ENCODE measurements at places on chromosomes 7 and 10.

- DNase-seq: no peak
Observed at GRCh38 chr10:74930965-74931364, 104.6 kb downstream of the KAT6B start.

GRCh38 chr10:61760943-61761824 is 98.5 kb downstream of the CABCOCO1 start:
- no peak for DNase-seq

- no peak for DNase-seq
Observed at GRCh38 chr7:108037140-108037539, 34.2 kb upstream of the LAMB1 start.

DNA sequence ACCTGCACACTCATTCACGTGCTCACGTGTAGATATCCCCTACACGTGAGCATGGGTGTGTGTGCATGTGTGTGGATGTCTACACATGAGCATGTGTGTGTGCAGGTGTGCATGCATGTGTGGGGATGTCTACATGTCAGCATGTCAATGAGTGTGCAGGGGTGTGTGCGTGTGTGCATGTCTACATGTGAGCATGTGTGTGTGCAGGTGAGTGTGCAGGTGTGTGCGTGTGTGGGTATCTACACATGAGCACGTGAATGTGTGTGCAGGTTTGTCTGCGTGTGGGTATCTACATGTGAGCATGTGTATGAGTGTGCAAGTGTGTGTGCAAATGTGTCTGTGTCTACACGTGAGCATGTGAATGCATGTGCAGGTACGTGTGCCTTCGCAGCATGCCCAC is 274.8 kb downstream of the PTPRN2 start:
- DNase-seq: no peak

DNA sequence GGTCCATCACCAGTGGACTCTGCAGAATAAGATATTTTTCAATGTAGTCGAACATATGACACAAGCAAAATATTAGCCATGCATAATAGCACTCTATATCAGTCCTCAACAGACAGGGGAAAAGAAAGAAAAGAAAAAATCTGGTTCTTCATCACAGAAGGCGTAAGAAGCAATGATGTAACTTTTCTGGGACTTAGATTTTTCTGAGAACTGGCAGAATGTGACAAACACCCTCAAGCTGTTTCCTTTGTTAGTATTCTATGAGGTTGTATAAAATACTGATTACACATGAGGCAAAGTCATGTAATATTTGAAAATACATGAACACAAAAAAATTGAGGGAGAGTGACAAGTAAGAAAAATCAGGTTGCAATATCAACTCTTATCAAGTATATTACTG is 84.9 kb downstream of the CNOT4 start:
- no peak for DNase-seq

- DNase-seq: no peak
Observed at GRCh38 chr7:19268737-19269136, 123.5 kb upstream of the FERD3L start.

GRCh38 chr10:28728366-28728765 is 51.0 kb downstream of the BAMBI start:
- no peak for DNase-seq

DNA sequence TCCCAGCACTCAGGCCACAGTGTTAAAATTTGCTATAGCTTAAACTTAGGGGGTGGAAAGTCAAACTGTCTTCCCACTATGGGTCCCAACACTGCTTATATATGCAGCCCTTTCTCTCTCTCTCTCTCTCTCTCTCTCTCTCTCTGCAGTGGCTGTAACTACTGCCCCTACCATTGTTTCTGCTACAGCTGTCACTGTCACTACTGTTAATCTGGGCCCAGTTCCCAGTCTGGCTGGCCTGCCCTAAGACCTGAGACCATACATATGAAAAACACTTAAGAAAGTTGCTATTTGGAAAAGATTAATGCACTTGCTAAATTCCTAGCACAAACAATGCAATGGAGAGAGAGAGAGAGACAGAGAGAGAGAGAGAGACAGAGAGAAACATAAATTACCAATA is 78.6 kb downstream of the THSD7A start:
- no peak for DNase-seq

DNA sequence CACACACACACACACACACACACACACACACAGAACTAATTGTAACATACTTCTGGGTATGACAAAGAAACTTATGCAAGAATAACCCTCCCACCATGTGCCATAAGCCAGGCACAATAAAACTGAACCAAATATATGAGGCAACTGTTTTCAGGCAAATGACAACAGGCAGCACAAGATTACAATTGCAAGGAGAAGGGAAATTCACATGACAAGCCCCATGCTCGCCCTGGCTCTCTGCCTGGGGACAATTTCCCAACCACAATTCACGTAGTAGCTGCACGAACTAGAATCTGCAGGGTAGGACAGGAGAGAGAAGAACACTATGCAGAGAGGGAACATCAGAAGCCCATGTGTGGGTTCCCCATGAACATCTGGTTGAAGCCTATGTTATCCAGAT is 143.3 kb downstream of the CALN1 start:
- DNase-seq: no peak

DNA sequence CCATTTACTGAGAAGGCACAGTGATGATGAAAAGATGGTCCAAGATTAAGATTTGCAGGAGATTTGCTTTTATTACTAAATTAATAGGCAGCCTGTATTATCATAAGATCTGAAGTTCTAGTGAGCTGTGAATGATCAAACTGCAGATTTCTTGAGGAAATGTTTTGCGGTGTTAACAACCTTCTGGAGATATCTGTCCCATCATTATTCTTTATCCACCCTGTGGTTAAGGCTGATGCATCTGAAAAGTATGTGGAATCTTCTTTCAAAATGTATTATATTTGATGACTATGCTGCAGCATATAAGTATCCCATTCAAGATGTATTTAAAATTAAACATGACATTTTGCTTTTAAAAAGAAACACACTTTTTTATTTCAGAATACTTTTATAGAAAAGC is 150.3 kb downstream of the POLR1F start:
- no peak for DNase-seq

DNA sequence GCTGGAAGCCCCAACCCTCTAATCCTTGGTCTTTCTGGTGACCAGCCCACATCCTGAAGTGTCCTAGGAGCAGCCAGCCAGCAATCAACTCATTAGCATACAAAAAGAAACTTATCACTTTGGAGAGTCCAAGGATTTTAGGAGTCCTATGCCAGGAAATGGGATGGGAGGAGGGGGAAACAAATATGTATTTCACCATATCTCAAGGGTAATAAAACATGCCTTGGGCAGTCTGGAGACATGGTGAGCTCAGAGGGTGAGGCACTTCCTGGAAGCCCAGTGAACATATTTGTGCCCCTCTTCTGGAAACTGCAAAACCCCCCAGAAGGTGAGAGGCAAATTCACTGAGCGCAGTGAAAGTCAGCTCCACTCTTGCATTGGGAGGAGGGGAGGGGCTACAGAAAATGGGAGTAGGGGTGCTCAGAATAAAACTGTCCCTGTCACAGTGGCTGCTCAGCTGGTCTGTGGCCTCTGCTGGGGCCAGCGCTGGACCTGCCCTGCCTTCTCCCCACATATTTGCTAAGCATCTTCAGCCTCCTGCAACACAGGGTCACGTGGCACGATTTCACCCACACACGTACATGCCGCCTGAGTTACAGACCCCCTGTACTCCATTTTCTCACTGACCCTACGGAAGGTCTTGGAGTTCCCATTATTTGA is 17.7 kb upstream of the ZMIZ1 start:
- DNase-seq: no peak

DNA sequence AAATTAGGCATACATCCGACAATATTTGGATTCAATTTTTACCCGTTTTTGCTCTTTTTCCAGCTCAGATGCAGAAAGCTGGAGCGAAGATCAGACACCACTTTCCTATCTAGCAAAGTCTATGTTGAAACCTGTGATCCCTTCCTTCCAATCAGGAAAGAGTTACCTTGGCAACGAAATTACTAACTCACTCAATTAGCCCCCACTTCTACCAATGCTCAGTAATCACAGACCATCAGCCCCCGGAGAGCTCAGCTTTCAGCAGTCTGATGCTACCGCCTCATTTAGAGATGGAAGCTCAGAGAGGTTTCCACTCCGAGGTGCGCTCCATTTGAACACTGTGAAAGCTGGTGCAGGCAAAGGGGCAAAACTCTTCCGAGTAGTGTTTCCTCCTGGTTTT is 6.7 kb downstream of the FRAT1 start:
- no peak for DNase-seq

GRCh38 chr10:126673565-126673964 is 3.1 kb upstream of the C10orf90 start:
- no peak for DNase-seq

- DNase-seq: no peak
Observed at GRCh38 chr10:86687750-86688149, 19.4 kb downstream of the LDB3 start.

Measured in HEK293T (cell line).